Anterior cingulate cortex (tissue), 58 donors: ENCODE measurements at places on chromosomes 2 and 18.

GRCh38 chr18:11310476-11311086, 161.2 kb upstream of the PIEZO2 start:
- no peak for DNase-seq

GRCh38 chr2:13050764-13051163, 334.0 kb downstream of the TRIB2 start:
- no peak for DNase-seq

GRCh38 chr2:2647141-2647541, 316.1 kb upstream of the MYT1L start:
- DNase-seq, result no peak

DNA sequence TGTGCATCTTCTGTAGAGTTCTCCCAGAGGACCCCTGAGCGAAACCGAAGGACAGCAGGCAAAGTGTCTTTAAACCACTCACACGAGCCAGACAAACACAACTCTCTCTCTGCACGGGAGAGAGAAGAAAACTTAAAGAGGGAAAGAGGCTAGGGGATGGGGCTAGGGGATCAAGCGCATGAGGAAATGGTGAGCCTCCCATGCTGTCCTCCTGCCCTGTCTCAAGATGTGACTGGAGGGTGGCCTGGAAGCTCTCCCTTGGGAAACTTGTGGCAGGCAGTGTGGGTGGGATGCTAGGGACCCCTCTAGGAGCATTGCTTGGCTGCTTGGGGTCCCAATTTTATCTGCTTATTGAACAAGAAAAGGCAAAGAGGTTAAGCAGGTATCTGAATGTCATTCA, 44.5 kb downstream of the CYP26B1 start:
- DNase-seq, result no peak

DNA sequence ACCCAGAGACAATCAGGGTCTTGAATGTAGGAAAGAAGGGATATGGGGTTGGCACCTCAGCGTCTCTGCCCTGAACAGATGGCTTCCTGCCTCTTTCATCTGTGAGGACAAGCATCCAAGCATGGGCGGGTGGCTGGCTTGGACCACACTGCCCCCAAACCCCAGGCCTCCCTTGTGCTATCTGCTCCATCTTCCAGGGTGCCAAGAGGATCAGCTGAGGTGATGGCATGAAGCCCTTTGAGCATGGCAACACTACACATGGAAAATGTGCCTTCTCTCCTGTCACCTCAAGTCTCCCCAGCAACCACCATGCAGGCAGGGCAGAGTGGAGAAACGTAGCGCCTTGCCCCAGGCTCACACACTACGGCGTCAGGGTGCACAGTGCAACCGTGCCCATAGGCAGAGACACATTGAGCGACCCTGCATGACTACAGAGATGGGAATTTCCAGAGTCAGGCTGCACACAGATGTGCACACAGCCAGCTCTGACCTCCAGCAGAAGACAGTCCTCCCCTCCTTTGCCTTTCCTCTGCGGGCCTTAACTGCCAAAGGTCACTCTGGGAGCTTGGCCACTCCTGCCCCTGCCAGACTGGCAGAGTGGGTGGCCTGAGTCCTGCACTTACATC, 1.5 kb downstream of the KCNIP3 start:
- DNase-seq, result no peak

DNA sequence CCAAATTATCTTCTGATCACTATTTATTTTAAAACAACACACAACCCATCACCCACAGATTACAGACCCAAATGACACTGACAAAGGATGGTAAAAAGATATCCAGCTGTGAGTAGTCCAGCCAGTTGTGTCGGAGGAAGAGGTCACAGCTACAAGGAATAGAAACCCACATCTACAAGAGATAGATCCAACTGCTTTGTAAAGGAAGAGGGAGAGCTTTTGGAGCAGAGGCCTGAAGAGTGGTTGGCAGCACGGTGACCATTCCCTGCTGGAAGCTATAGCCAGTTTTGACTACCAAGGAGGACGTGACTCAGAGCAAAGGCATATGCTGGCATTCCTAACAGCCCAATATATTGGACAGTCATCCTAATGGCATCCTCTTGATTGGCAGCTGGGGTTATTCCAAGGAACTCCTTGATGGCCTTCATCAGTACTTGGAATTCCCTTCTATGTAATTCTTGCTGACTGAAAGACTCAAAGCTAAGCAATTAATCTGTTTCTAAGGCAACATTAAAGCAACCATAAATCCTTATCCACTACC, 17.1 kb downstream of the SLC8A1 start:
- no peak for DNase-seq

DNA sequence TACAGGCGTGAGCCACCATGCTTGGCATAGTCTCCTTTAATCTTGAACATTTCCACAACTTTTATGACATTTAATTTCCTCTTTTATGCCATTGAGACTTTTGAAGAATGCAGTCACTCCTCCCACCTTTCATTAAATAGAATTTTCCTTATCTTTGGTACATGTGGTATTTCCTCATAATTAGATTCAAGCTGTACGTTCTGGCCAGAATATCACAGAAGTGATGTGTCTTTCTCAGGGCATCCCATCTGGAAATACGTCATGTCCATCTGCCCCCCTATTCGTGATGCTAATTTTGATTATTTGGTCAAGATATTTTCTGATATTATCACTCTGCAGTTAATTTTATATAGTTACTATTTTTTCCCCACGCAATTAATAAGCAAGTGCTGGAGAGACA, 16.9 kb downstream of the CASP10 start:
- DNase-seq, result no peak

- DNase-seq, result no peak
Observed at GRCh38 chr2:45664635-45665261, 13.3 kb downstream of the PRKCE start.

DNA sequence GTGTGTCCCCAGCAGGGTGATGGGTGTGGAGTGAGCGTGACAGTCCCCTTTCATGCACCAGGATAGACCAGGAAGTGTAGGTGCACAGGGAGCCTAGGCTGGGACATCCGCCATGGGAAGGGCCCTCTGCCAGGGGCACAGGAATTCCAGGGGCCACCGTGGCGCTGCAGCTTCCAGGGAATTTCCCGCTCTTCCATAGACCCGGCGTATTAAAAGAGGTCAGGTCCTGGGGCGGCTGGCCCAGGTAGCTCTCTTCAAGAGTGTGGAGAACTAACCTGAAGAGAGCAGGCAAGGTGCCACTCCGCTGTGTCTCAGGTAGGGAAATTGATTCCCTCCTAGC, 42.0 kb downstream of the ATP6V1C2 start:
- DNase-seq, result no peak

DNA sequence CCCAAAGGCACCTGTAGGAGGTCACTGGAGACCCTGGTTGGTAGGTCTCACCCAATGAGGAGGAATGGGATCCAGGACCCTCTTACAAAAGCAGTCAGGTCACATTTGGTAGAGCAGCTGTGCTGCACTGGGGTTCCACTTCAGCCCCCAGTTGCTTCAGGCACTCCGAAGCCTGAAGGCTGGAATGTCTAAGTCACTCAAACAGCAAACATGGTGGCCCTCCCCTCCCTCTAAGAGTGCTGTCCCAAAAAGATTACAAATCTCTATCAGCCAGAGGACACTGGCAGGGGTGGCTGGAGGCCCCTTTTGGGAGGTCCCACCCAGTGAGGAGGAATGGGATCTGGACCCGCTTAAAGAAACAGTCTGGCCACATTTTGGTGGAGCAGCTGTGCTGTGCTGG, 17.7 kb downstream of the MSTN start:
- no peak for DNase-seq

DNA sequence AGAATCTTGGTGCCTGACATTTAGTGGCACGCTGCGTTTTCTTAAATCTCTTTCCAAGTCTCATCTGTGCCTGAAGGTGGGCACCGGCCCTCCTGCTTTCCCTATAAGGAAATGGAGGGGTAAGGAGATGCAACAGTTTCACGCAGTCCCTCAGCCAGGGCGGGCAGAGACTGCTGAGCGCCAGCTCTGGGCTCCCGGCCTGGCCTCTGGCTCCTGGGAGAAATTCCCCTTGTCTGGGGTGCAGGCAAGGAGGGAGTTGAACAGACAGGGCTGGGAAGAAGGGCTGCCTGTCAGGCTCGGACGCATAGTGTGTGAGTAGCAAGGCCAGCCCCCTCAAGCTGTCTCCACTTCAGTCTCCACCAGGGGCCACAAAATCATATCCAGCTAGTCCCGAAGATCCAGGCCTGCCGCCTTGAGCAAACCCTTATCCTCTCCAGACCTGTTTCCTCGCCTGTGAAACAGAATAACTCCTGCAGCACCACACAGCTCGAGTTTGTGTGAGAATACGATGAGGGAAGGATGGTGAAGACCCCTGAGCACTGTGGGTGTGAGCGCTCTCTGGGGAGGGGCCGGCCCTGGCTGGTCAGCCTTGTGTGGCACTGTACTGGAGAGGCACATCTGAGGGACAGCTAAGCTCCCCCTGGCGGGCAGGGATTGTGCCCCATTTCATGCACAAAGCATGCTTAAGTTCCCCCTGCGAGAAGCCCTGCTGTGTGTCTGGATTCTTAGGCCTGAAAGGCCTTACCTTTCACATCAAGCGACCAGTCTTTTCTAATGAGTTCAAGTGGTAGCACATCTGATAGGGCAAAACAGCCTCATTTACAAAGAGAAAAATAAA, 33.8 kb downstream of the SDC1 start:
- no peak for DNase-seq

GRCh38 chr2:233012301-233012971, 620 bp downstream of the NGEF start:
- no peak for DNase-seq

DNA sequence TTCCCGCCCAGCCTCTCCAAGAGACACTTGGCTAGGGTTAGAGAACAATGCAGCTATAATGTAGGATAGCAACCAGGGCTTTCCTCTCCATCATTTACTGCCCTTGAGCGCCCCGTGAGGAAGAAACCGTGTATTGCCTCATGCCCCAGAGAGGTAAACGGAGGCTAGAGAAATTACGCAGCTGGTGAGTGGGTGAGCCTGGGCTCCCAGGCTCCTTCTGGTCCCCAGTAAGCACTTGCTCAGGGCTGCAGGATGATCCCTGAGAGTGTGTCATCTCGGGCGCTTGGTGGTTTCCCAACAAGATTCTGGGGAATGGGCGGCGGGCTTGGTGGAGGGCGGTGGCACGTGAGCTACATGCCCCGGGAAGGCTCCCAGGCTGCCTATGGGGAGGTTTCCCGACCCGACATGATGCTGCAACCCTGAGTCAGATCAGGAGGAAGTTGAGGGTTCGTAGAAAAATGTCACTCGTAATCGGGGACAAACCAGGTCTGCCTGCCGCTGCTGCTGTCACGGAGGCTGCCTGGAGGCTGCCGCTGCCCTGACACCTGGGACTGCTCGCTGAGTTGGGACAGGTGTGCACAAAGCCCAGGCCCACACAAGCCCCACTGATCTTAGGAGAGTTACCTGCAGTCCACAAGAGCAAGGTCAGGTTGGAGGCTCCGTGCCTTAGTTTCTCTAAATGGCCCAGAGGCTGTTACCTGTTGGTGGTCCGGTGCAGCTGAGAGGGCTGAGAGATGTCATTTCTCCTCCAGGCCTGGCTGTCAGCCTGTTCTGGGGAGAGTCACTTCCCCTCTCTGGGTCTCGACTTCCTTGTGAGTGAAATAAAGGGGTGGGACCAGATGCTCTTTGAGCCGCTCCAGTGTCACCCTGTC, at the start of gene GPR55:
GPR55 (minus strand) TSS at position 773 of the 872 bp plus-strand sequence. CDS start 14,280 bp downstream, outside the sequence.
- no peak for DNase-seq

- no peak for DNase-seq
Observed at GRCh38 chr2:16725549-16725948, 59.9 kb upstream of the CYRIA start.

- no peak for DNase-seq
Observed at GRCh38 chr2:84494070-84494469, 22.2 kb upstream of the DNAH6 start.

DNA sequence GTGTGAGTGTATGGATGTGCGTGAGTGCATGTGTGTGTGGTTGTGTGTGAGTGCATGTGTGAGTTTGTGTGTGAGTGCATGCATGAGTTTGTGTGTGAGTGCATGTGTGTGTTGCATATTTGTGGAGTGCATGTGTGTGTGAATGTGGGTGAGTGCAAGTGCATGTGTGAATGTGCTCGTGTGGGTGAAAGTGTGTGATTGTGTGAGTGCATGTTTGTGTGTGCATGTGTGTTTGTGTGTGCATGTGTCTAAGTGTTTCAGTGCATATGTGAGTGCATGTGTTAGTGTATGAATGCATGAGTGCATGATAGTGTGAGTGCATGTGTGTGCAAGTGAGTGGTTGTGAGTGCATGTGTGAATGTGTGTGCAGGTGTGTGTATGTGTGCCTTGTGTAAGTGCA, 343.4 kb upstream of the SALL3 start:
- DNase-seq, result no peak

DNA sequence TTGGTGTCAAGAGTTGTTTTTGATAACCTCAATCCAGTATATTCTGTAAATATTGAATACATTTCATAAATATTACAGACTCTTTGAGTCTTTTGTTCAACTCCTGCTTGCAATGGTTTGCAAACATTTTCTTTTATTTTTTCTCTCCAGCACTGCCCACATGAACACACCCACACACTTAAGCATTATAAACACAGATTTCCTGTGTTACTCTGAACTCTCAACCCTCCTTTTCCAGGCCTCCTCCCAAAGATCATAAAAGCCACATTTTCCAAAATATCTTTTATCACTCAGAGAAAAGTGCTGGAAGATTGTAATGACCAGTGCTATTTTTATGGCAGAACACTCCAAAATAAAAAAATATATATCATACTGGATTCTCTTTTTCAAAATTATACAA, 20.5 kb downstream of the ARHGAP25 start:
- DNase-seq, result no peak

GRCh38 chr18:3814816-3815215, 364.8 kb downstream of the TGIF1 start:
- DNase-seq, result no peak

DNA sequence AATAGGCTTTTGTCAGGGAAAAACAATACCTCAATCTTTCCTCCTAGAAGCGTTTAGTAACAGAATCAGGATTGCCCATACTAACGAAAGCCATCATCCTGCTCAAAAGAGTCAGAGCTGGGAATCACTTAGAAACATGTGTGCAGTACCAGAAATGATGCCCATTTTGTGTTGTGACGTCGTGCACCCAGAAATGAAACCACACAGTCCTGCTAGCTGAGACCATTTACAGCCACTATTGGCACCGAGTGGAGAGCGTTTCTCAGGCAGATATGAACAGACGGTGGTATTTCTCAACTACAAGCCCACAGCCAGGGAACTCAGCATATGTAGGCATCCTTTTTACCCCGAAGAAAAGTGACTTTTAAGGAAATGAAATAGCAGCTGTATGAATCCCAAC, 284.3 kb upstream of the LRATD1 start:
- DNase-seq, result peak; percentile 30

- no peak for DNase-seq
Observed at GRCh38 chr2:17805166-17805565, 11.1 kb upstream of the MSGN1 start.

DNA sequence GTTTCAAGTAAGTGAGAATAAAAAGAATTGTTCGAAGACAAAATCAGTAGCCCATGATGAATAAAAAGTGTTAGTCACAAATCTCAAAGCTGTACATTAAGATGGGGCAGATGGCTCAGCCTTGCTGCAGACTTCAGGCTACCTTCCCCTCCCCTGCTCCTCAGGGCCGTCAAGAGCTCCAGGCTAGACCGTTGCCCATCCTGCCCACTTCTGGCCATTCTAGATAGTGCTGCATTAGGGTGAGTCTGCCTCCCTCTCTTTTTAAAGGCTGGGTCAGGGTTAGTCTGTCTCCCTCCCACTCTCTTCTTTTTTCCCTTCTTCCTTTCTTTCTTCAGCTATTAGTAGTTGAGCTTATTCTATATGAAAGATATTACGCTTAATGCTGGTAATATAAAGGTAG, 86.0 kb downstream of the MAPRE2 start:
- no peak for DNase-seq
